Ovary (tissue), 10 donors: ENCODE measurements at places on chromosomes 4 and X. TPM values are rescaled to one million over a fixed set of nuclear protein-coding genes. Genes with fewer than 3 reads are reported as not detected.

The CSAG2 gene
- polyA plus RNA-seq = not detected

The PRIMPOL gene
- polyA plus RNA-seq = 14.1 TPM

The BEND2 gene
- not detected for polyA plus RNA-seq

The AKAP17A gene
- 15.4 TPM for polyA plus RNA-seq

The SPANXN3 gene
- 0.65 TPM for polyA plus RNA-seq

The TEX13D gene
- not detected for polyA plus RNA-seq

The TBC1D9 gene
- polyA plus RNA-seq = 24.0 TPM

The RAB40A gene
- polyA plus RNA-seq = 2.5 TPM

The RGS12 gene
- 29.0 TPM for polyA plus RNA-seq

The IL13RA2 gene
- 0.33 TPM for polyA plus RNA-seq

The LRCH2 gene
- 7.0 TPM for polyA plus RNA-seq

The DDX53 gene
- polyA plus RNA-seq = not detected

The NEUROG2 gene
- polyA plus RNA-seq = not detected

The GLA gene
- 29.9 TPM for polyA plus RNA-seq

The AREG gene
- 146 TPM for polyA plus RNA-seq

The STATH gene
- polyA plus RNA-seq = not detected

The MAGEC3 gene
- polyA plus RNA-seq = 0.32 TPM

The CT55 gene
- polyA plus RNA-seq = not detected

The NPY1R gene
- polyA plus RNA-seq = 1.8 TPM

The CENPE gene
- 0.28 TPM for polyA plus RNA-seq
